Activated CD4-positive, alpha-beta T cell treated with anti-CD3 and anti-CD28 coated beads, Interleukin-2, amount 10 ng/mL, durations not matched to agents 7 days and 5 days (primary cell): ENCODE measurements at places on chromosomes 7 and 10. TPM values are rescaled to one million over a fixed set of nuclear protein-coding genes. Genes with fewer than 3 reads are reported as not detected.

GRCh38 chr10:104735757-104736391 is 94.8 kb downstream of the SORCS3 start:
- H3K27ac ChIP-seq: no peak overlapping the region
- no peaks in the 10 kb centered on the region for H3K4me1 ChIP-seq
- H3K27me3 ChIP-seq: peaks cover 10% of the 10 kb centered on the region
- H3K36me3 ChIP-seq: no peaks in the 10 kb centered on the region
- DNase-seq: no peak

The HOXA1 gene
- total RNA-seq: 0.22 TPM

DNA sequence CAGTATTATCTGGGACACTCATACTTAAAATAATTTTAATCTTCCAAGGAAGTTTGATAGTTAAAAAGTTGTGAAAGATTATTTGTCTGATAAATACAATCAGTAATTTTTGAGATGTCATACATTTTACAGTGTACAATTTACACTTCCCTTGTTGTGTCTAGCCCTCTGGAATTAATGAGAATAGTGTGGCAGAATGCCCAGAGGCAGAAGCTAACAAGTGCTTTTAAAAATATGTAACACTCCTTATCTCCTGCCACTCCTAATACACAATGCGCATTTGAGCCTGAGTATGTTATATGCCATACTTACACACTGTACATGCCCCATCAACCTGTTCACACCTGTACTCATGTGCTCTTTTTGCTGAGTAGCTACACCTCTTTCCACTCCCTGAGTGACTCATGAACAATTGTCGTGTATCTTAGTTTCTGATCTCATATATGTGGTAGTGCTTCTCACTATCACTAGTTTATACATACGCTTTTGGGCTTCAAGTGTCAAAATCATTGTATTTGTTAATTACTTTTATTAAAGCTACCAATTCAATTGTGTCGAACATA is 106.9 kb upstream of the GNAI1 start:
- DNase-seq: no peak
- H3K27ac ChIP-seq: no peak overlapping the region
- no peak overlapping the region for H3K4me3 ChIP-seq
- no peaks in the 10 kb centered on the region for H3K36me3 ChIP-seq
- no peaks in the 10 kb centered on the region for H3K4me1 ChIP-seq

The CALD1 gene
- total RNA-seq: 0.10 TPM

DNA sequence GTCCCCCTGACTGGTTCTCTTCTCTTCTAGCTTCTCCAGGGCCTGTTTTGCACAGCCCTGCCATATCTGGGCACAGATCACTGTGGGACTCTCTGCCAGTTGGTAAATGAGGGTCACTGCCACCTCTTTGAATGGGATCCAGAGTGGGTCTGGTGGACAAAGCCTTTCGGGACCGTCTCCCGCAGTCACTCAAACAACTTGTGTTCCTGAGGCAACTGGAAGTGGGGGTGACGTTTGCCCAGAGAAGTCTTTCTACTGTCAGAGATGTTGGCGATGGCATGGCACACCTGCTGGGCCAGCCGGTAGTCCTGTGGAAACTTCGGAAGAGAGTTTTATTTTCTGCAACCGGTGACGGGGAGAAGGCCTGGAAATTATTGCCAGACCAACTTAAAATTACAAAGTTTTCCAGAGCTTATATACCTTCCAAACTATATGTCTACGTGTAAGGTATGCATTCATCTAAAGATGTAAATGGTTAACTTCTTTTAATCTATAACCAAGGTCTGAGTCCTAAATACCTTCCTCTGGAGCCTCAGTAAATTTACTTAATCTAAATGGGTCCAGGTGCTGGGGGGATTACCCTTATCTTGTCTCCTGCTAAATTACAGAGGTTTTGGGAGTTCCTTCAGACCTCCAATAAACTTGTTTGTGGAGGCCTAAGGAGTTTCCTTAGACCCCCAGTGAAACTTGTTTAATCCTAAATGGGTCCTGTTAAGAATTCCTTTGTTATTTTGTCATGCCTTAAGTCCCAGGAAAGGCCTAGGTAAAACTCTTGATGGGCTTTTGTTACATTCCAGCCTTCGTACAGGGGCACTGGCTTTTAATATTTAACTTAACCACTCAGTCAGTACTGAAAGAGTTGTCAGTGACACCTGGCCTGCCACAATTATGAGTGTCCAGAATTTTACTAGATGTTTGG is 94.0 kb downstream of the NPSR1 start:
- no peak overlapping the region for H3K27ac ChIP-seq
- no peak overlapping the region for H3K4me3 ChIP-seq
- H3K36me3 ChIP-seq: no peaks in the 10 kb centered on the region

- H3K36me3 ChIP-seq: no peaks in the 10 kb centered on the region
- H3K27ac ChIP-seq: no peak overlapping the region
- no peak for DNase-seq
Observed at GRCh38 chr7:108947526-108947925, 377.9 kb downstream of the DNAJB9 start.

DNA sequence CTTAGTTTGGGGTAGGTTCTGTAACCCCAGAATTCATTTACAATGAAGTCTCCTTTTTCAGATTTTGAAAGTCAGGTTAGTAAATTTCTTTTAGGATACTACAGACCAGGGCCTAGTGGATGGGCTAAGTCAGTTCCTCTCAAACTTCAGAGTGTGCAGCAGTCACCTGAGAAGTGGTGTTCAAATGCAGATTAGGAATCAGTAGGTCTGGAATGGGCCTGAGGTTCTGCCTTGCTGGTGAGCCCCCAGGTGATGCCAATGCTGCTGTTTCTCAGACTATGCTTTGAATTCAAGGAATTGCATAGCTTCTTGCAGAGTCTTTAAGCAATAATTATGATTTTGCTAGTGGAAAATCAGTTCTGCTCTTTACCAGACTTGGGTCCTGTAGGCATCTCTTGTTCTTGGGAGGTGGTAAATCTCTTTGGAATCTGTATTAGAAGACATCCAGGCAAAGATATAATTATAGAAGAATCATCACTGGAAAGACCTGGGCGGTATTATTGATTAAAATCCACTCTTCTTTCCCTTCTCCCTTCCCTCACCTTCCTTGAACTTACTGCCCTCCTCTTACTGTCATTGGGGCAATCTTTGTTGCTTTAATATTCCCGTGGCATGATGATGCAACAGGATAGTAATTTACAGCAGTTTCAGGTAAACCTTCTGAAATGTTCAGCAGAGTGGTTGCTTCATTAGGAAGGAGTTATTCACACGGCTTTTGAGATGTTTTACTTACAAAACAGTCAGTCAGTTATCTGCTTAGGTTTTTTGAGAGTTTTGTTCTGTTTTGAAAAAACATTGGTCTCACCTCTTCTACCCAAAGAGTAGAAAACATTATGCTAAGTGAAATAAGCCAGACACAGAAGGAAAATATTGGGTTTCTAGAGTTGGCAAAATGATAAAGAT is 87.2 kb downstream of the NRF1 start:
- H3K36me3 ChIP-seq: peaks cover 9% of the 10 kb centered on the region
- H3K4me1 ChIP-seq: no peaks in the 10 kb centered on the region
- no peaks in the 10 kb centered on the region for H3K27me3 ChIP-seq
- no peak overlapping the region for H3K27ac ChIP-seq
- no peak for DNase-seq

The ZNF438 gene
- 3.8 TPM for total RNA-seq

The MARVELD1 gene
- 1.3 TPM for total RNA-seq

DNA sequence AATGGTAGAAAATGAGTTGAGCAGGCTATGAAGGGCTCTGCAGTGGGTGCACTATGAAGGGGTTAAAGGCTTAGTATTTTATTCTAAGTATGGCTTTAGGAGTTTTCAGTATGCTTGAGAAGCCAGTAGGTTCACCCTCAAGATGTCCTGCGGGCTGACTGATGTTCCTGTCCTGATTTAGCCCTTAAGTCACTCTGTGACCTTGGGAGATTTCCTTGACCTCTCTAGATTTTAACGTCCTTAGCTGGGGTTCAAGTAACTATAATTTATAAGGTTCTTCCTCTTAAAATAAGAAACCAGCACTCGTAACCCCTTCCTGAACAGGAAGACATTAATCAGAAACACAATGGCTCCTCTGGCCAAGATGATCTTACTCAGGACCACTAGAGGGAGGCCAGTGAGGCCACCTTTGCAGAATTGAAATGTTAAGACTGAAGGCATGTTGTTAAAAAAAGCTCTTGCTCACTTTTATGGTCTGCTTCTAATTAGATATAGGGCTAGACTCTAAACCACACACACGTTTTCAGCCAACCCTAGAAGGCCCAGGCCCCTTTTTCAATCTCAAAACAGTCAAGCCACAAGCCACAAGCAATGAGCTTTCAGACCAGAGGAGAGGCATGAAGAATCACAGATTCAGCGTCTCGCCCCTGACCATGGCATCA is 41.9 kb downstream of the CDK1 start:
- no peak overlapping the region for H3K27ac ChIP-seq
- peaks cover 4% of the 10 kb centered on the region for H3K4me1 ChIP-seq
- H3K36me3 ChIP-seq: no peaks in the 10 kb centered on the region
- no peak overlapping the region for H3K4me3 ChIP-seq

The DCLRE1C gene
- total RNA-seq: 60.4 TPM

DNA sequence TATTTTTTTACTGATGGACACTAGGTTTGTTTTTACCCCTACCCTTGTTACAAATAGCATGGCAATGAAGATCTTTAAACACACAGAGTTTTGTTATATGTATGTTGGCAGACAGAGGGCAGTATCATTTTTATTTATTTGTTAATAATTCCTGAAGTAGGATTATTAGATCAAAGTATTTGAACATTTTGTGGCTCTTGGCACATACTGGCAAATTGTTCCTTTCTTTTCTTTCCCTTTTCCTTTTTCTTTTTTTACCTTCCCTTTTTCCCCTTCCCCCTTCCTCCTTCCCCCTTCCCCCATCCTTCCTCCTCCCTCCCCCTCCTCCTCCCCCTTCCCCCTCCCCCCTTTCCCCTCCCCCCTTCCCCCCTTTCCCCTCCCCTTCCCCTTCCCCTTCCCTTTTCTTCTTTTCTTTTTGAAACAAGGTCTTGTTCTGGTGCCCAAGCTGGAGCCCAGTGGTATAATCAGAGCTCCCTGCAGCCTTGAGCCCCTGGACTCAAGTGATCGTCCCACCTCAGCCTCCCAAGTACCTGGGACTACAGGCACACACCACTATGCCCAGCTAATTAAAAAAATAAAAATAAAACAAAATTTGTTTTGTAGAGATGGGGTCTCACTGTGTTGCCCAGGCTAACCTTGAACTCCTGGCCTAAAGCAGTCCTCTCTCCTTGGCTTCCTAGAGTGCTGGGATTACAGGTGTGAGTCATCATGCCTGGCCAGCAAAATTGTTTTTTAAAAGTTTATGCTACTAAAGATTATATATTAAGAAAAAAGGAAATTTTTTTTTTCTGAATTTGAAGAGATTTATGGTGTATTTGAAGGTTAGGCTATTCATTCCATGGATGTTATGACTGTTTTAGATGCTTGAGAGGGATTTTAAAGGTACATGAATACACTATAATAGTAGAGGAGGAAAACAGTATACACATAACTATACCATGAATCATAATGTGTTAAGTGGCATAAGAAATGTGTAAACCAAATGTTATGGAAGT is 39.3 kb downstream of the SEPTIN7 start:
- no peaks in the 10 kb centered on the region for H3K27me3 ChIP-seq
- DNase-seq: no peak
- peaks cover 43% of the 10 kb centered on the region for H3K36me3 ChIP-seq
- no peak overlapping the region for H3K4me3 ChIP-seq

The NKX1-2 gene
- not detected for total RNA-seq

GRCh38 chr10:89144836-89145235 is 62.3 kb downstream of the CH25H start:
- H3K27ac ChIP-seq: no peak overlapping the region
- H3K36me3 ChIP-seq: no peaks in the 10 kb centered on the region
- no peak for DNase-seq

GRCh38 chr10:89042562-89042961 is 52.0 kb downstream of the FAS start:
- DNase-seq: no peak
- H3K36me3 ChIP-seq: peaks cover 3% of the 10 kb centered on the region
- no peaks in the 10 kb centered on the region for H3K27me3 ChIP-seq
- no peak overlapping the region for H3K4me3 ChIP-seq
- no peak overlapping the region for H3K27ac ChIP-seq

The C10orf143 gene
- 5.5 TPM for total RNA-seq

DNA sequence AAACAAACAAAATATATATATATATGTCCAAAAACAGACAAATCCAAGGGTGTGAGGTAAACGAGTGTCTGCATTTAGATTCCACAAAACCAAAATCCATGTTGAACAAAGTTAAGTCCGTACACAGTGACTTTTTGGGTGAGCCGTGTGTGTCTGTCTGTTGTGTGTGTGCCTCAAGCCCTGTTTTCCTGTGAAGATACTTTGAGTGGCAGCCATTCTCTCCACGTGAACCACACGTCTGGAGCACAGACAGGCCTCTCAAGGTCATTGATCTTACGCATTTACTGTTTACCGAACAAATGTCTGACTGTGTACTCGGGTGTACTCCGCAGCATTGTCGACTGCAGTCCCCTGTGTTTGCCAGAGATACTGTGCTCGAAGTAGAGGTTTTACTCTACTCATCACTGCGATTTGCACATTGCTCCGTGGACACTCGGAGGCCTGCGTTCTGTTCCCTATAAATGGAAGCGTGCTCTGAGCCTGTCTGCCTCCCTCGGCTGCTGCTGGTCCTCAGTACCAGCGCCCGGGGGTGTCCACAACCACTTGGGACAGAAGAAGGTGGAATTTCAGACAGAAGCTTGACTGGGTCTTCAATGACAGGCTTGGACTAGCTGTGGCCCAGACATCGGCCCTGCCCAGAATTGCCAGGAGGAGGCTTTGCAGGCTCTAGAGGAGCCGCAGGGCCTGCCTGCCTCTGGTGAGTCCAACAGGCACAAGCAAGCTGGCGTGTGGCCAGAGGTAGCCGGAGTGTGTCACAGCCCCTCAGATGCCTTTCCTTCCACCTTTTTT is 22.1 kb downstream of the CYP17A1 start:
- no peak overlapping the region for H3K27ac ChIP-seq
- H3K36me3 ChIP-seq: peaks cover 44% of the 10 kb centered on the region
- H3K4me1 ChIP-seq: peaks cover 30% of the 10 kb centered on the region
- H3K4me3 ChIP-seq: no peak overlapping the region
- no peaks in the 10 kb centered on the region for H3K27me3 ChIP-seq
- no peak for DNase-seq

The MMP21 gene
- total RNA-seq: not detected

GRCh38 chr7:127667759-127668530 is 16.0 kb downstream of the SND1 start:
- no peak for DNase-seq
- H3K27ac ChIP-seq: no peak overlapping the region
- H3K36me3 ChIP-seq: peaks cover 32% of the 10 kb centered on the region
- no peak overlapping the region for H3K4me3 ChIP-seq
- H3K4me1 ChIP-seq: peaks cover 29% of the 10 kb centered on the region
- H3K27me3 ChIP-seq: no peaks in the 10 kb centered on the region

The PILRA gene
- total RNA-seq: 2.7 TPM

- H3K27ac ChIP-seq: no peak overlapping the region
Observed at GRCh38 chr10:110392868-110393740, 88.4 kb upstream of the SMNDC1 start.

The NUTM2B gene
- 0.73 TPM for total RNA-seq

DNA sequence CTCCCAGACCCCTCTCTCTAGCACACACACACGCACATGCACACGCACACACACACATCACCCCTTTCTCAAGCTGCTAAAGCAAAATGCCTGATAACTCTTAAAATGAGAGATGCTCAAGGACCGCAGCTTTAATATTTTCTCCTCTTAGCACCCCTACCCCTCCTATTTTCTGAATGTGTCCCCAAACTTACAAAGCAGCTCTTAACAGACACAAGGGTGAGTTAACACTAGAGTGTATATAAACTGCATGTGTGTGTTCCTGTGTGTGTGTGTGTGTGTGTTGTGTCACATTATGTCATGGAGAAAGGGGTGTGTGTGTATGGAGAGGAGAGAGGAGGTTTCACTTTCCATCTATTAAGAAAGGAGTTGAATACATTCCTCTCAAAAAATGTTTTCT is 1.3 kb downstream of the PTN start:
- no peaks in the 10 kb centered on the region for H3K36me3 ChIP-seq
- no peak overlapping the region for H3K4me3 ChIP-seq
- no peak for DNase-seq
